ENCODE measurements at places on chromosomes 5 and 9.

- DNase-seq = no peak
Observed at GRCh38 chr5:106014262-106014661, 1656.5 kb downstream of the EFNA5 start.

DNA sequence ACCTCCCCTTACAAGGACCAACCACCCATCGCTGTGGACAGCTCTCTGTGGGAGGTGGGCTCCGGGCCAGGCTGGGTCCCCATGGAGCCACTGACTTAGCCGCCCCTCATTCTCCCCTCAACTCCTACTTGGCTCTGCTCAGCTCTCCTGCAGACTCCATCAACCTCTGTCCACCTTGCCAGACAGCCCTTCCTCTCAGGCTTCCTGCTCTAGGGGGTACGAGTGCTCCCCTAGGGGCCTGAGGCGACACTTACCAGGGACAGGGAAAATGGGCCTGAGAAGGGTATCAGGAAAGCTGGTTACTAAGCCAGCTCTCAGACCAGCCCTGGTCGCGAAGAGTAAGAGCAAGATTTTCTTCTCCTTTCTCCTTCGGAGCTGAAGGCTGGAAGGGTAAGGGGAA, 43.9 kb downstream of the SHB start:
- no peak for DNase-seq

GRCh38 chr9:95753762-95754465, 121.6 kb upstream of the ERCC6L2 start:
- no peak for DNase-seq

- DNase-seq = no peak
Observed at GRCh38 chr9:126953041-126953809, 38.6 kb downstream of the RALGPS1 start.

DNA sequence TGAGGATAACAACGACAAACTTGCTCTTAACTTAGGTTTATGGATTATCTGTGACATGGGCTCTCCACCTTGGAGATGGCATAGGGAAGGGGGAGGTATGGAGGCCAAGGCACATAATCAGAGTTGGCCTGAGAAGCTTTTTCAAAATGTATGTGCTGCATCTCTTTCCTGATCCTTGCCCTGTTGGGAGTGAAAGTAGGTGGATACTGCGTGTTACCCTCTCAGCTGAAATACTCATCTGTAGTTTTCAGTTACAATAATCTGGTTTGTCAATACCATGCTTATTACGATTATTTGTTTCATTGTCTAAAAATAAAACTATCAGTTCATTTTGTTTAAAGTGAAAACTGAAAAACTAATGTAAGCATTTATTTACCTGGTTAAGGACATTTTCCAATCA, 86.7 kb downstream of the SLC44A1 start:
- DNase-seq = no peak

Data from esophagus squamous epithelium (tissue), 5 donors.